ENCODE measurements at places on chromosomes 4 and X.

- no peak for DNase-seq
Measured at GRCh38 chr4:156595041-156595440, 376.6 kb downstream of the PDGFC start.

- no peak for DNase-seq
Measured at GRCh38 chrX:151722241-151722846, 6.5 kb downstream of the FATE1 start.

DNA sequence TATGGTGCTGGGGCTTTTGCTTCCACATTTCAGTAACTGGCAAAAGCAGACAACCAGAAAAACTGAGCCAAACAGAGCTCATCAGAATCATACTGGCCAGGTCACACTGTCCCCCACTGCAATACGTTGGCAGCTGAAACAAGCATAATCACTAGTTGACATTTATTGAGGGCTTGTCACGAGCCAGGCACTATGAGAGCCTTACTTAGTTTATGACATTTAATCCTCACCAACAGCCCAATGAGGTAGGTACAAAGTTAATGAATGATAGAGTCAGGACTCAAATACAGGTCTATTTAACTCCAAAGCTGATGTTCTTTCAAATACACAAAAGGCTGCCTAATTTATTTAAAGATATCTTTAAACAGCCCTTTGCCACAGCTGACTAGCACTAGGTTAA is 174.0 kb upstream of the MBNL3 start:
- no peak for DNase-seq

- DNase-seq, result peak; percentile 41
Measured at GRCh38 chrX:129678614-129679195, 23.9 kb upstream of the APLN start.

DNA sequence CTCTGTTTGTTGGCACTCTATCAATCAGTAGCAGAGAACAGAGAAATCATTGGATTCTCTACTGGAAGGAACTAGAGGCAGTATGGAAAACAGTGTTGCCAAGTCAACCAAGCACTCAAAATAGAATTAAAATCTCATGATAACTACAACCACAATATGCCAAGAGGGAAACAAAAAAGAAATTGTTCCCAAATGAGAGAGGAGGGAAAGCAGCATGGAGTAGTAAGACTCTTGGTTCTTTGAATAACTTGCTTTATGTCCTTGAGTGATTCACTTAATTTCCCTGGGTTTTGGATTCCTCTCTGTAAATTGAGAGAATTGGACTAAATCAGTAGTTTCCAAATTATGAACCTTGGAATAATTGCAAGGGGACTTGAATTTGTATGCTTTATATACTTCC is 285.5 kb upstream of the ANKRD50 start:
- no peak for DNase-seq

DNA sequence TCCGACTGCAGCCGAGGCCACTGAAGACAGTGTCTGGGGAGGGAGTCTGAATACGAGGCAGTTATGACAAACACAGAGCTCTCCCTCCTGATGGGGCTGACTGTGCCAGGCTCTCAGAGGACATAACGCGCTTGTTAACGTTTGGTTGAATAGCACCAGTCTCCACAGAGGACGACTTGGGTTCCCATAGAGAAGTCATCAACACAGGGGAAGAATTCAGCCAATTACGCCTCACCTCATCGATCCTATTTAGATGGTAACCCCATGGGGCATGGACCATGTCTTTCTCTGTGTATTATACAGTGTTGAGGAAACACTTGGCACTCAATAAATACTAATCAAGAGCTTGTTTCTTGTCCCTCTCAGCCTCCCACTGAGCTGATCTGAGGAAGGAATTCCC is 642.6 kb upstream of the LCORL start:
- no peak for DNase-seq

DNA sequence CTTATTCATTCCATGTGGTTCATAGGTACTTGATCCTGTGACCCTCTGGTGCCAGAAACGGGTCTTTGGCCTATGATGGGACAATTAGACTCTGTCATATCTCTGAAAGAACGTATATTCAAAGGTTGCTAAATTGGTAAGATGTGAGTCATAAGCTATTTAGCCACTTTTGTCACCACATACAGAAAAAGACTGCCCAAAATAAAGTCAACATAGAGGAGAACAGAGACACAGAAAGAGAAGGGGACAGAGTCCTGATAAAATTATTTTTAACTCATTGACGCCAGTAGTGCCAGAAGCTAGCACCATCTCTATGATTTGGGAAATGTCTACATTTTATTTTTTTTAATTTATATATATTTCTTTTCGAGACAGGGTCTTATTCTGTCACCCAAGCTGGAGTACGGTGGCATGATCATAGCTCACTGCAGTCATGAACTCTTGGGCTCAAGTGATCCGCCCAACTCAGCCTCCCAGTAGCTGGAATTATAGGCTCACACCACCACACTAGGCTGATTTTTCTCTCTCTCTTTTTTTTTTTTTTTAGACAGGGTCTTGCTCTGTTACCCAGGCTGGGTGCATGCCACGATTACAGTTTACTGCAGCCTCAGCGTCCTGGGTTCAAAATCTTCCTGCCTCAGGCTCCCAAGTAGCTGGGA is 92.1 kb upstream of the COX18 start:
- DNase-seq, result no peak

DNA sequence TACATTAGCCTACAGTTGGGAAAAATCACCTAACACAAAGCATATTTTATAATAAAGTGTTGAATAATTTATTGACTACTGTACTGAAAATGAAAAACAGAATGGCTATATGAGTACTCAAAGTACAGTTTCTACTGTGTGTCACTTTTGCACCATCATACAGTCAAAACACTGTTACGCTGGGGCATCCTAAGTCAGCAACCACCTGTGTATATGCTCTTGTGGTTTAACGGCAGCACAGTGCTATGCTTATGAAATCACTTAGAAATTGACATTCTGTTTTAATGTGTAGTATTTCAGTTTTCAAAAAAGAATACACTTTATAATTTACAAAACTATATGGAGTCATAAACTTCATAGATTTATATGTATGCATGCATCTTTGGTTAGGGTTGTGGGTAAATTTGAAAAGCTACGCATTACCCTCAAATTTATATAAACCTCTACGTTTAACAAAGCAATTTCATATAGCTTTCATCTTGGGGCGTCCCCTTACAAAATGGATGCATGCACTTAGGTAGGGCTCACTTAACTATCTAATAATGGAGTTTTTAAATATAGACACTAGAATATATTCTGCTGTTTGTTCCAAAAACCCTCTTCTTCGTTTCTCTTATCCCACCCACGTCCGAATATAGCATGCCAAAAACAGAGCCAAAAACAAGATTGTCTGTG is 690 bp upstream of the NEIL3 start:
- DNase-seq, result peak; percentile 26
